LHCN-M2 (cell line): ENCODE measurements at places on chromosomes 3 and 15. TPM values are rescaled to one million over a fixed set of nuclear protein-coding genes. Genes with fewer than 3 reads are reported as not detected.

GRCh38 chr3:40172560-40172959, 136.9 kb upstream of the EIF1B start:
- no peak for DNase-seq

DNA sequence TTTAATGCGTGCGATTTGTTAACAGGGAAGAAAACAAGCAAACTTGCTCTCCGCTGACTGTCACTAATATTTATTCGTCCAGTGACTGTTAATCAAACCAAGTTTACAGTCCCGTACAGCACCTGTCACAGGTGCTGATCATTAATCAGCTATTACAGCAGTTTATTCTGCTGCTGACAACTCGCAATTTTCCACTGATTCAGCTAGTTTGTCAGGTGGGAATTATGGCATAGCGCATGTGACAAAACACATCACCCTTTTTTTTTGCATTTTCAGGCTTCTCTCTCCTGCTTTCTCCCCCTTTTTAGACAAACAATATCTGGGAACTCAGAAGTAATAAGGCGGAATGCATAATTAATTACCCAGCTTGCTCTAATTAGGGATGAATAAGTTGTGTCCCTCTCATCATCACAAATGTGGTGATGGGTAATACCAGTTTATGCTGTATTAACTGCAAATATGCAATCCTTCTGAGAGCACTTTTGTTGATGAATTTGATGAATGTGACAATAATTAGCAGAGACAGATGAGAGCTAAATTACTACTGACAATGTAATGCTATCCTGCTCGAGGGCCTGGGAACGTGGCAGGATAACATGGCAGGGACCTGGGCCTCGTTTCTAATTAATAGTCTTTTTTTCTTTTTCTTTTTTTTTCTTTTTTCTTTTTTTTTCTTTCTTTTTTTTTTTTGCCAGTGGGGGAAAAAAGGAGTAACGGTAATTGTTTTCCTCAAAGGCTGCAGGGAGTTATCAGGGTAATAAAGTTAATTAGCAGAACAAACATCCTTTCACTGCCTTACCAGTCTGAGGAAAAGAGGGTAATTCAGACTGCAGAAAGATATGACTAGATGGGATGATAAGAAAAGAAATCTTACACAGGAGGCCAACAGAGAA, 150.3 kb upstream of the SOX2 start:
- DNase-seq: no peak

- DNase-seq: no peak
These were observed 38.2 kb upstream of the CFAP161 start for GRCh38 chr15:81095690-81096365.

GRCh38 chr3:51519848-51520247, 18.7 kb upstream of the RAD54L2 start:
- no peak for DNase-seq

DNA sequence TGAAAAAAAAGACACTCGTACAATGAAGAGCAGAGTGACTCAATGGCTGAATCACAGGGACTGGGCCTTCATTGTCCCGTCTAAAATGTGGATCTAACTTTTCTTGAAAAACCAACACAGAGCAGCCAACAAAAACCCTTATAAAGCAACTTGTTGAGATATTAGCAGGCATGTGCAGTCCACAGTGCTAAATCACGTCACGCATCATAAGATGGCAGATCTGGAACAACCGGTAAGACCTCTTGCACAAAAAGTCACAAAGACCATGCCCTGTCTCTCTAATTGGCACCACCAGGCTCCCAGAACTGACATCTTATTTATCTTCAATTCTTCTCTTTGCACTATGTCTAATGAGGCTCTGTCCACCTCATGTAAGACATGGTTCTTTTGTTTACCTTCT, 177.0 kb downstream of the MAGI1 start:
- no peak for DNase-seq

GRCh38 chr15:84736375-84736774, 12.0 kb upstream of the ZNF592 start:
- no peak for DNase-seq

GRCh38 chr3:157931517-157931916, 174.7 kb downstream of the SHOX2 start:
- DNase-seq: no peak

GRCh38 chr15:99306694-99307338, 55.5 kb downstream of the LRRC28 start:
- no peak for DNase-seq

- no peak for DNase-seq
These were observed 121.3 kb upstream of the ADAMTS9 start for GRCh38 chr3:64809086-64809485.

DNA sequence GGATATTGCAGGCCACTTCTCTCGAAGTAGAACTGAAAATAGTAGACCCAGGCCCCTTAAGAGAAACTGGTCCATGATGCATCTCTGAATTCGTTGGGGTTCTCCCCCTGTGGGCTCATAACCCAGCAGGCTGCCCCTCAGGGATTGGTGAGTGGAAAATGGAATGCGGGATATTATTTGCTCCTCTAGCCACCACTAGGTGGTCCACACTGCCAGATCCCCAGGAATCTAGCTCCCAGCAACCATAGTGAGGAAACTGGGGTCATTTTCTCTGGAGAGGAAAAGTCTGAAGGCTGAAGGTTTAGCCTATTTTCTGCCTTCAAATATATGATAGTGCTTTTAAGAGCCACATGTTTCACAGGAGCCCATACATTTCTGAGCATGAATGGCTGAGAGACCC, 6.7 kb downstream of the CX3CR1 start:
- no peak for DNase-seq

GRCh38 chr3:97927704-97928103, 44.5 kb downstream of the RIOX2 start:
- no peak for DNase-seq

RBP2 gene
- not detected in 2 replicates for total RNA-seq

HGD gene
- 0.06 TPM in 2 replicates for total RNA-seq

NPAP1 gene
- not detected in 2 replicates for total RNA-seq
